ENCODE measurements at places on chromosomes 3 and 15. TPM values are rescaled to one million over a fixed set of nuclear protein-coding genes. Genes with fewer than 3 reads are reported as not detected.

DNA sequence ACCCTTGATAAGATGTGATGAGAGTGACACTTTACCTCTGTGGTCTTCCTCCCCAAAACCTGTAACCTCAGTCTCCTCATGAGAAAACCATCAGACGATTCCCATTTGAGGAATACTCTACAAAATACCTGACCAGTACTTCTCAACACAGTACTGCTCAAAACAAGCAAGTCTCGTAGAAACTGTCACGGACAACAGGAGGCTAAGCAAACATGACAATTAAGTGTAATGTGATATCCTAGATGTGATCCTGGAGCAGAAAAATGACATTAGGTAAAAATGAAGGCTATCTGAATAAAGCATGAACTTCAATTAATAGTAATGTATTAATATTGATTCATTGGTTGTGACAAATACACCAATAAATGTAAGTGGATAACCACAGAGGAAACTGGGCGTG lies 113.6 kb downstream of the CACNA2D3 start:
- DNase-seq, result no peak

DNA sequence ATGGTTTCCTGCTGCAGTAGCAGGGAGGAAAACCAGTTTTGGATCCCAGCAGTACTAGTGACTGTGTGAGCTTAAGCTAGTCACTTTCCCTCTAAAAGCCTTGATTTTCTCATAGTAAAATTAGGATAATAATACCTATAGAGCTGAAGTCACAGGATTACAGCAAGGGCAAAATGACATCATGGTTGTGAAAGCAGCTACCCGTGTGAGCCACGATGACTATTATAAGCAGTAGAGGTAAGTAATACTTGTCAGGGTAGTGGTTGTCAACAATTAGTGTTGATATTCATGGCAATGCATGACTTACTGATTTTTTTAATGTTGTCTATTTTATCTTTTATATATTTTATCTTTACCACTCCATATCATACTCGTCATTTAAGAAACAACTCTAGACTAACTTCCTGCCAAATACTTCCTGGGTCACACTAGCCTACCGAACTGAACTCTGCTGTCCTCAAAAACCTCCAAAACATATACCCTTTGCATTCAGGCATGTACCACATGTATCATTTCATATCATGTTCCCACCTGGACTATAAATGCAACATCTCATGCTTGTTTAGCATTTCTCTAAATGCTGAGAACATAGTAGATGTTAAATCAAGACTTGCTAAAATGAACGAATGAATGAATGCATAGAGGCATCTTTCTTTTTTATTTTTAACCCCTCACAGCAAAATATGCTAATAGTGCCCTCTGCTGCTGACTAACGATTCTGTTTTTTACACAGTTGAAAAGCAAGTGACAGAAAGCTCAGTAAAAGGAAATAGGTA lies 172.6 kb downstream of the P3H2 start:
- no peak for DNase-seq

DNA sequence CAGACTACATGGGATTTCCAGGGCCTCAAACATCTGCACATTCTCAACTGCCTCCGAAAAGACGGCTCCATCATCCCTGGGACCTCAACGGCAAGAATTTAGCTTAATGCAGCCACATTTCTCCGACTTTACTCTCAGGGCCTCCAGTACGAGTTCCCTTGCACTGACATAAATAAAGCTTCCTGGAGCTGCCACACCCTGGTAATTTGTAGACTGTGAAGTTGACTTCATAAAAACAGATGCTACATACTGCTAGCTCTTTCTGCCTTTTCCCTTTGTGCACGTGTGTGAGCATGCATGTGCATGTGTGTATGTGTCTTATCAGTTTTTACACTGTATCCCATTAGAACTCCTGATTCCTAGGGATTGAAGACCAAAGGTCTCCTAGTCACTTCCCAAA lies 122.7 kb downstream of the NTRK3 start:
- no peak for DNase-seq

GRCh38 chr15:56919031-56919608 lies 676 bp downstream of the TCF12 start:
- DNase-seq, result peak; percentile 70

- no peak for DNase-seq
Observed at GRCh38 chr15:62745621-62746225, 296.8 kb upstream of the TPM1 start.

DNA sequence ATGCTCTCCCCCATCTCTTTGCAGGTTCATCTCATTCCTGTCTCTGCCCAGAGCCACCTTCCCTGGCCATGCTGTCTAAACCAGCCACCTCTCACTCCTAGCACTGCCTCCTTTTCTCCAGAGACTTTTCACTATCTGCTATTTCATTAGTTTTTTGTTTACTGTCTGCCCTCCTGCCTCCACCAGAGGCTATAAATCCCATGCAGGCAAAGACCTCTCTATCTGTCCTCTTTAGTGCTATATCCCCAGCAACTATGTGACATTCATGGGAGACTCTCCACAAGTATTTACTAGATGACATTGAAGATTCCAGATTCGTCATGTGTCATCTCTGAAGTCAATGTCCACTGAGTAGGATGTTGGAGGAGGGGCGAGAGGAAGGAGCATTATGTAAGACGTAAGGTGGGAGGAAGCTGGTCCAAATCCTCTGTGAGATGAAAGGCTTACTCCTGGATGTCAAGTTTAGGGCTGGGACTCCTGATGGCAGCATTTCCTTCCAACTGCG lies 3.4 kb upstream of the FAM43A start:
- no peak for DNase-seq

DNA sequence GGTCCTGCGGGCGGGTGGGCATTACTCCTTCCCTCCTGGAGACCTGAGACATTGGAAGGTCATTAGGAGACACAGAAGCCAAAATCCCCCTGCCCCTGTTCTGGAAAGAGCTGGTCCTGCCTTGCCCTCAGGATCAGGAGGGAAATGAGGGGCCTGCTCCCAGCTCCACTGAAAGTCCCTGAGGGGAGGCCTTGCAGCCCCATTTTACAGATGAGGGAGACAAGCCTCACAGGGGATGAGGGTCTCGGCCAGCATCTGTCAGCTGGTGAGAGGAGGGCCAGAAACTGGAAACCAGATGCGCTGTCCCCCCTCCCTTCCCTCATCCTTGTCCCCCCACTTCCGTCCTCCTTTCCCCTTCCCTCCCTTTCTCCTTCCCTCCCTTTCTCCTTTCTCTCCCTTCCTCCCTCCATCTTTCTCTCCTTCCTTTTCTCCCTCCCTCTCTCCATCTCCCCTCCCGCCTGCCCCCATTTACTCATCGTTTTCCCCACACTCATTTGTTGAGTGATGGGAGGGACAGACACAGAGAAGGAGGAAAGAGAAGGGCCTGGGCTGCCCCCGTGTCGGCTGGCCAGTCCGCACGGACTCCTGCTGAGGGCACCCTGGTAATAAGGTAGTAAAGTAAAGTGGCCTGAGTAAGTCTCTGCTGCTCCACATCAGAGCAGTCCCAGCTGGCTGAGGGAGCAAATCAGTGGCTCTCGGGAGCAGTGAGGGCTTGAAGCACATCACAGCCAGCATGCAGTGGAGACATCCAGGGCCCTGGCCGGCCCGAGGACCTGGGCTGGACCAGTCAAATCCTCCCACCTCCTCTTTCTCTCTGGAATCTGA lies 112.4 kb upstream of the ALDH1A3 start:
- DNase-seq, result no peak

DNA sequence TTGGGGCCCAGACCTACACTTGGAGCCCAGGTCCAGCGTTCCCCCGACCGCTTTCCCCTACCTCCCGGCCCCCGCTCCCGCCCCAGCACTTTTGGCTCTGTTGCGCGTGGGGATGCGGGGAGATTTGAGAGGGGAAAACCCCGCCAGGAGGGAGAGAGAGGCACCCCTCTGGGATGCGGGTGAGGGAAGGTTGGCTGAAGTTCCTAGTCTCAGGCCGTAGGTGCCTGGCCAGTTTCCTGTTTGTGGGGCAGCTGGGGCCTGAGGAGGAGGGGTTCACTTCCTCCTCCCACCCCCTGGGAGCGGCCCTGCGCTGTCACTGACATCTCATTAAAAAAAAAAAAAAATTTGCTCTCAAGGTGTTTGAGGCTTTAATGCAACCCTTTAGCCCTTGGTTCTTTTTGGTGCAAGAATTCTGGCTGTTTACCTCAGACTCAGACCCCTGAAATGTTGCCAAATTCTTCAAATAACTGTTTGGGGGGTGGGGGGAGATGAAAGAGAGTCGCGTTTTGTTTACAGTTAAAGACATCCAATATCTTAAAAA lies 2.6 kb downstream of the FAM43A start:
- no peak for DNase-seq

- DNase-seq, result no peak
Observed at GRCh38 chr3:99319961-99320360, 318.4 kb upstream of the COL8A1 start.

DNA sequence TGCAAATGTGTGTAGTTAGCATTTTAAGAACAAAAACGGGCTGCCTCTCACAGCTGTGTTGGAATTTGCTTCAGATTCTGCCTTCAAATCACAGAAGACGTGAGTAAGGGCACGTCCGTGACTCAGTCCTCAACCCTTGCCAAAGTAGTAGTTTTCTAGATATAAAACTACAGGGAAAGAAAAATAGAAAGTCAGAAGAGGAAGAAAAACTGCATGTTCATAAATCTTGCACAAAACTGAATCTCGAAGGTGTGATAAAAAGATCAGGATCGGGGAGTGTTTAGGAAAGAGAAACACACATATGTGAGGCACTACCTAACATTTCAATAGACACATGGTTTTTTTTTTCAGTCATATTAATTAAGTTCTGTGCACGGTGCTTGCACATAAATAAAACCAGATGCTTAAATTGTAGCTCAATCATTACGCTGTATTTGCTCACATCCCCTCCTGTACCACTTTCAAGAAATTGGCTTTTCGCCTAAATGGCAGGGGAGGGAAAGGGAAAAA lies 71.7 kb downstream of the P3H2 start:
- DNase-seq, result no peak

GRCh38 chr3:127534564-127534963 lies 56.0 kb downstream of the TPRA1 start:
- no peak for DNase-seq

DNA sequence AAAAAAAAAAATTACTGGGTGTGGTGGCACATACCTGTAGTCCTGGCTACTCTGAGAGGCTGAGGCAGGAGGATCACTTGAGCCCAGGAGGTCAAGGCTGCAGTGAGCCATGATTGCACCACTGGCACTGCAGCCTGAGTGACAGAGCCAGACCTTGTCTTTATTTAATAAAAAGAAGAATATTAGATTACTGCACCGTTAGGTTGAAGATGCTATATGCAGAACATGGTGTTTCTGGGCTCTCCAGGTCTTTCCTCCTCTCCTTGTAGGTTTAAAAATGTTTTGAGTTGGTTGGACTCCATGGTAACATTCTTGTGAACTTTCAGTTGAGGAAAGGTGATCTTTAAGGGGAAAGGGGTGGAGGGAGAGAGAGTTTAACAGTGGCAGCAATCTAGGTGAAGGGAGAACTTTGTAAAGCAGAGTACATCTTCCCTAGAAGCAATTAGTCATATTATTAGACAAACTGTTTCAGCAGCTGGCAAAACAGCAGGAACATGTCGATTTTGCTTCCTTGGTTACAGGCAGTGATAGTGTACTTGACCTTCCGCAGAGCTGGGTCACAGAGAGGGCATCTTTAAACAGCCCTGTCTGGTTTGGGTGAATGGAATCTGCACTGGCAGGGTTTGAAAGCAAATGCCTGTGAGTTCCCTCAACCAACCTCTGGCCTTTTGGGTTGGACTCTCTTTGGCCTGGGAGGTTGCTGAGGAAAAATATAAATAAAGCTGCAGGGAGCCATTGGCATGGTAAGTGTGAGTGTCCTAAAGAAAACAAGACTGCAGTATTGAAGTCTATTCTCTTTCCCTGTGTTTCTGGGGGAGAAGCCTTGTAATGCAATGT lies 42.8 kb downstream of the NR2C2 start:
- no peak for DNase-seq

- no peak for DNase-seq
Observed at GRCh38 chr3:151281671-151282324, 3.5 kb upstream of the P2RY14 start.

GRCh38 chr3:127789990-127790881 lies 32.1 kb downstream of the MGLL start:
- no peak for DNase-seq

- no peak for DNase-seq
Observed at GRCh38 chr3:182182531-182182968, 470.8 kb downstream of the SOX2 start.

DNA sequence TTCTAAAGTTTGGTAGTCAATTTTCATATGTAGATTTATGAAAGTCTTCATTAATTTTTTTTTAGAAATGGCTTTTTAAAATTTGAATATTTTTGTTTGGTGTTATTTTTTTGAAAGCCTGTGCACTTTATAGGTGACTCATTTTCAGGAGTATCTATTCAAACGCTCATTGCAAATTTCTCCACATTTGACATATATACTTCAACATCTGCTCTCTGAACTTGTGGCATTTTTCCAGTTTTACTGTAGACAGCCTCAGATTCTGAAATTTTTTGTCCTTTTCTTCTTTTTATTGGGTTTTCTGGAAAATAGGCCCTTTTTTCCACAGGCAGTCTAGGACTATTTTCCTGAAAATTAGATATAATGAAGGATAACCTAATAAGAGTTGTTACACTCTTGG lies 396.6 kb downstream of the RBMS3 start:
- no peak for DNase-seq

- no peak for DNase-seq
Observed at GRCh38 chr15:74121039-74121438, 9.3 kb upstream of the ISLR2 start.

DNA sequence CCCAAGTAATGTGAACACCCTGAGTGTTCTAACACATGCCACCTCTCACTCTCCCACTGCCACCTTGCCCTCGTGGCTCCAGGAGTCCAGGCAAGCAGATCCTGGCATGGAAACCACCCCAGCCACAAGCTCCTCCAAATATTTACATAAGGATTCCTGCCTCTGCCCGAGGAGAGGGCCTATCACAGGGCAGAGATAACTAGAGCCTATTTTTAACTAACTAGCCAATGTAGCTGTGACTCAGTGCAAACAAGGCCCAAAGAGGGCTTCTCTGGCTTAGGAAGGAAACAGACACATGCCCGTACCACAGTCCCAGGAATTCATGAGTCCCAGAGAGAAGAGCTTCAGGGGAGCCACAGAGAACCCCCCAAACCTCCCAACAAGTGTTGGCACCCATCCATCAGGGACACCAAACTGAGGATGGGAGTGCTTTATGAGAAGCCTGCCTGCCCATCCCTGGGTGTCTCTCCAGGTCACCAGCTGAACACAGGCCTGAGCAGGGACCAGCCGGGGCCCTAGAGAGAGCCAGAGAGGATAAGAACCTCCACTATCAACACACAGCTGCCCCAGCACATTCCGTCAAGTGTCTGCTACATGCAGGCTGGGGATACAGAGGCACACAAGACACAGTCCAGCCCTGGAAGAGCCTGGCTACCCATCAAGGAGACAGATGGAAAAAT lies 9.2 kb downstream of the FYCO1 start:
- no peak for DNase-seq

DNA sequence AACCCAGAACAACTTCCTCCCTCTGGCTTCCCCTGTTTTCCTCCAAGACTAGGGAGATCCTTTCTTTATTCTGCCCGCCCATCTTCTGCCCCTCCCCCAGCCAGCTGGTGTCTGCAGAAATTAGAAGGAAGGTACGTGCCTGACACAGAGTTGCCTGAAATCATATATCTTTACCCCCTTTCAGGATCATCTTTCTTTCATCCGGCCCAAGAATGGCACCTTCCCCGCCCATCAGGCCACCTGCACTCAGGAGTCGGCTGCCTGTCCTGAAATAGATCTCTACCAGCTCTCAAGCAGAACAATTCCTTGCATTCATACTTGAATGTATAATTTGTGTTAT lies 133.7 kb downstream of the VGLL4 start:
- no peak for DNase-seq

The TXNRD3 gene
- 1.5 TPM for total RNA-seq

The EIF2A gene
- total RNA-seq, result 115 TPM

The GNAT1 gene
- total RNA-seq, result not detected

The ZIC4 gene
- not detected for total RNA-seq

The PLA2G4D gene
- total RNA-seq, result not detected

The ZBED2 gene
- total RNA-seq, result 0.16 TPM
